ENCODE measurements at places on chromosomes 4 and X. TPM values are rescaled to one million over a fixed set of nuclear protein-coding genes. Genes with fewer than 3 reads are reported as not detected.

The HOPX gene
- 4.5 TPM for polyA plus RNA-seq

The XAGE2 gene
- polyA plus RNA-seq, result not detected

The NSG1 gene
- 2.2 TPM for polyA plus RNA-seq

The IGFBP7 gene
- 661 TPM for polyA plus RNA-seq

The PPP1R2C gene
- not detected for polyA plus RNA-seq

The ARMCX1 gene
- polyA plus RNA-seq, result 7.6 TPM

The SPIN2A gene
- 0.48 TPM for polyA plus RNA-seq

The TEX13B gene
- not detected for polyA plus RNA-seq

Data from adipose tissue (tissue), 3 donors.